T47D (cell line): ENCODE measurements at places on chromosomes 7 and 10.

DNA sequence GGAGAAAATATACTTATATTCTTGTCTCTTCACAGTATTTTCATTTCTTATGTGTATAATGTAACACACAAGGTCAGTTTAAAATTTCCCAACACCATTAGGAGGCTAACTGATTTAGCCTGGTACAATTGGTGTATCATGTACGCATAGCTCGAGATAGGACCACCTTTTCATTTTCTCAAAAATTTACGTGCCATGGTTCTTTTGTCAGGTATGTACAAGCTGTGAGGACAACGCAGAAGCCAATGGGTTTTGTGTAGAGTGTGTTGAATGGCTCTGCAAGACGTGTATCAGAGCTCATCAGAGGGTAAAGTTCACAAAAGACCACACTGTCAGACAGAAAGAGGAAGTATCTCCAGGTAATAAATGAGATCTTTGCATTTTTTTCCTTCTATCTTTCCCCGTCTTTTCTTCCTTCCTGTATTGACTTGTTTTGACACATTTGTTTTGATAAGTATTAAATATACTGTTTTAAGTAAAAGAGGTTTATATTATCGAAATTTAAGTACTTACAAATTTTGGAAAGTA is 55.0 kb downstream of the TRIM24 start:
- no peak for DNase-seq

DNA sequence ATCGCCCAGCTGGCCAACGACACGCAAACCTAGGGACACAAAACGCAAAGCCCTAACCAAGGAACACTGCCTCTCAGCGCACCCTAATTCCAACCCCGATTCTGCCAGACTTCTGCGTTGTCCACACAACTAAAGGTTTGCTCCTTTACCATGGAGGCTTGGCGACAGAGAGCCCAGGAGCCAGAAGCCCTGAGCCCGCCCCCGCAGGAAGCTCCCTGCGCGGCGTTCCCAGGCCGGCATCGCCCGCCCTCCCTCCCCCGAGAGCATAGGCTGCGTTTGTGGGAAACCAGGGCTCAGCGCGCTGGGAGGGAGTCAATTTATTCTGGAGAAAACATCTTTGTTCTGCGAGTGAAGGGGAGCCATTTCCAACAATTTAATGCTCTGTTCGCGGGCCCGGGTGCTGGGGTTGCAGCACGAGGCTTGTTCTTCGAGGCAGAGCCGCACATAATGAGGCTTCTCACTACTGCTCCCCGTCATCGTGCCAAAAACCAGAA is 103.9 kb downstream of the GRID1 start:
- no peak for DNase-seq

DNA sequence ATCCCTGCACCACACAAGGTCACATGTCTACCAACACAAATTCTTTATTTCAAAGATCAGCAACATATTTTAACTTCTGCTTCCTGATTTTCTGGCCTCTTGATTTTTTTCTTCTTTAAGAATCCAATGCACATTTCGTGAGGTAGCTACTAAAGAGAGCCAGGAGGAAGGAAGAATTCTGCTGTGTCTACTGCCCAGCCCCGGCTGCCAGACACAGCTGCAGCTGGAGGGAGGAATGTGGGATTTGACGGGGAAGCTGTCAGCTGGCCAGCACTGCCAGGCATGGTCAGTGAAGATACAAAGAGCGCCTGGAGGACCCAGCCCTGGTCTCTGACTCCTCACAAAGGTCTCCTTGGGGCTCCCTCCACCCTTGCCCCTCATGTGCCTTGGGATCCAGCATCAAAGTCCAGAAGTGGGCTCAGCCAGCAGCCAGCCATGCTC is 6.9 kb upstream of the AOC1 start:
- DNase-seq, result no peak

- DNase-seq, result no peak
Measured at GRCh38 chr7:41628901-41629300, 74.0 kb downstream of the INHBA start.

DNA sequence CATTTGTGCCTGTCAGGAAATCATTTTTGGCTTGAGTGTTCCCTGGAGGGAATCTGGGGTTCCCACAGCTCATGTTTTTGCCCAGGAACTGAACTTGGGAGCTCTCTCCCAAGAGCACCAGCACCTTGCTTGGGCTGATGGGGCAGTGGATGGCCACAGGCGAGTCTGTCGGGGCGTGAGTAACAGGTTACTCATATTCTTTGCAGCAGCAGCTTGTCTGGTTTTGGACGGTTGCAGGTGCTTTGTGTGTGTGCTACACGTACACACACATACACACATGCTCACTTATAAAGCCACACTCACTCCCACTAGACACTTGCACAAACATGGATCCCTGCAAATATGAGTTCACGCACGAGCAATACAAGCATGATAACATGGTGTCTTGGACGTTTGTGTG is 2.9 kb upstream of the PALD1 start:
- no peak for DNase-seq

GRCh38 chr10:131792011-131792651 is 108.7 kb upstream of the PPP2R2D start:
- no peak for DNase-seq

DNA sequence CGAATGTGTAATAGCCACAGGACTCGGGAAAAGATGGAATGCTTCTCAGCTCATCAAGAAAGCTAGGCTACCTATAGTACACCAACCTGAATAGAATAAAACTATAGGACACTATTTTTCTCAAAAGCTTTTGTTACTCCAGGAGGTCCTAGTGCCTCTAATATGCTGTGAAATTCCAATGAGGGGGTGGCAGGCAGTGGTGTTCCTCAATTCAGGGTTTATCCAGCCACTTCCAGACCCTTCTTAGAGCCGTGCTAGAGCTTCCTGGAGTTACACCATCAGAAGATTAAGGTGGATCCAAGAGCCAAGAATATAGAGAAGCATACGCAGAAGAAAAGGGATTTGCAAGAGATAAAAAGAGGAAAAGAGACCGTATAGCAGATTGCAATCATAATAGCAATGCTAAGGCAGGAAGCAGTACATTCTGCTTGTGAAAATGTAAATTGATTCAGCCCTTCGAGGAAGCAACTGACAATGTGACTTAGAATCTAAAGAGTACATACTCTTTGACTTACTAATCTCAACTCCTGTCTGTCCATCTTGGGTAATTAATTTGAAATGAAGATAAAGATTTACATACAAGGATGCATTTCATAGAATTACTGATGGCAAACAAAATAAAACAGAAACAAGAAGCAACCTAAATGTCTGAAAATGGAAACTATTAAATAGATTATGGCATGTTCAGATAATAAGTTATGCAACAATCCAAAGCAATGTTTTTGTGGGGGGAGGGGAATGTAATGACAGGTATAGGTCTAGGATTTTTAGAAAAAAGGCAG is 2.1 kb downstream of the ST8SIA6 start:
- DNase-seq, result peak; percentile 52

DNA sequence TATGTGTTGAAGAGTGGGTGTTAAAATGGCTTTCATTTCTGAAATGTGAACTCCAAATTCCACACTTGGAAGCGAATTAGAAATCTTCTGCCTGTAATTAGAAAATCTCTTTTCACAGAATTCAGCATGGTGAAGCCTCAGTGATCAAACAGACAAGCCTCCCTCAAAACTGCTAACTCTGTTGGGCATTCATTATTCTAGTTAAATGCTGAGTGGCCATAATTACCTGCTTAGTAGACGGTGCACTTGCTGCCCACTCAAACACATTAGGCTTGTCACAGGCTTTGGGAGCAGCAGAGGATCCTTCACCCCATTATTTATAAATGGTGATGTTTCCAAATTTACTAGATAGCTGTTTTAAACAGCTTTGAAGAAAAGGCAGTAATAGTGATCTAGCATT is 177.2 kb upstream of the PCLO start:
- no peak for DNase-seq

- DNase-seq, result no peak
Measured at GRCh38 chr7:156334636-156335035, 305.9 kb upstream of the RNF32 start.

- no peak for DNase-seq
Measured at GRCh38 chr7:24504836-24505235, 68.4 kb upstream of the PALS2 start.

DNA sequence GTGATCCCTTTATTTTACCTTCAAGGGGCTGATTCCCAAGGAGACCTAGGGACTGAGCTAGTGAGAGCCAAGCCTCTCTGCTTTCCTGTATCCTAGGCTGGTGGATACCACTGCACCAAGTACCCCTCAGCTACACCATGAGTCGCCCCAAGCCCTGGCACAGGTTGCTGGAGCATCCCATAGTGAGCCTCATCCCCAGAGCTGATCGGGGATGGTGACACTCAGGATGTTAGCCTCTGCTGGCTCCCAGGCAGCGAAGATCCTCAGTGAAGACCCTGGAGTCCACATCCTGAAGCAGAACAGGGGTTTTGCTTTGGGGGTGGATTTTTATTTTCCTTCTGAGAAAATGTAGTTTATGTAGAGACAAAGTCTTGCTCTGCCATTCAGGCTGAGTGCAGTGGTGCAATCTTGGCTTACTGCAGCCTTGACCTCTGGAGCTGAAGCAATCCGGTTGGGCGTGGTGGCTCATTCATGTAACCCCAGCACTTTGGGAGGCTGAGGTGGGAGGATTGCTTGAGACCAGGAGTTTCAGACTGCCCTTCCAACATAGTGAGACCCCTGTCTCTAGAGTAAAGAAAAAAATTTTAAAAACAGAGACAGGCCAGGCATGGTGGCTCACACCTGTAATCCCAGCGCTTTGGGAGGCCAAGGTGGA is 12.5 kb upstream of the ZNF212 start:
- DNase-seq, result no peak

DNA sequence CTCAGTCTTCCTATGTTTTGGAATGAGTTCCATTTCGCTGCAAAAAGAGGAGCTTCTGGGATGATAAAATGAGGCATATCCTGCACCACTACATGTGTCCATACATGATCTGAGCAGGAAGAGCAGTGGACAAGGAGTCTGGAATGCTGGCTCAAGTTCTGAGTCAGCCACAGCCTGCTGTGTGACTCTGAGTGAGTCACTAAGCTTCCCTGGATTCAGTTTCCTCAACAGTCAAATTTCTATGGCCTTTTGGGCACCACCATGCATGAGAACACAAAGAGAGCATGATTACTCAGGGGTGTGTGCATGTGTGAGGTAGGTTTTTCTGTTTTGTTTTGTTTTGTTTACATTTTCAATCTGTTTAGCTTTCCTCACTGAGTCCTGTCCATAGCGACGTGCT is 254.6 kb downstream of the ANKRD30A start:
- no peak for DNase-seq

DNA sequence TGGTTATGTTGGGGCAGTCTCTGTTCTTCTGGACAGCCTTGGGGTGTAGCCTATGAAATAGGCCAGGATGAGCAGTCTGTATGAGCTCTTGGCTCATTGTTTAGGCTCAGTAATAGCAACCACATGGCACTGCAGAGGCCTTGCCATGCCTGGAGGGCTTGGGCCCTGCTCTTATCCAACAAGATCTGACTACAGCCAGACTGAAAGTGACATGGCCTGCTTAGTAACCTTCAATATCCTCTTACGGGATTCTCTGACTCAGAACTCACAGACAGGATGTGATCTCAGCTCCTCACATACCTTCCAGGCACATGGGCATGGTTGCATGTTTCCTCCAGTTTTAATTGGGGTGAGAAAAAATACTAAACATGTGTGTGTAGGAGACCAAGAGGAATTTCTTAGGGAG is 289.3 kb downstream of the PTEN start:
- peak; percentile 47 for DNase-seq

DNA sequence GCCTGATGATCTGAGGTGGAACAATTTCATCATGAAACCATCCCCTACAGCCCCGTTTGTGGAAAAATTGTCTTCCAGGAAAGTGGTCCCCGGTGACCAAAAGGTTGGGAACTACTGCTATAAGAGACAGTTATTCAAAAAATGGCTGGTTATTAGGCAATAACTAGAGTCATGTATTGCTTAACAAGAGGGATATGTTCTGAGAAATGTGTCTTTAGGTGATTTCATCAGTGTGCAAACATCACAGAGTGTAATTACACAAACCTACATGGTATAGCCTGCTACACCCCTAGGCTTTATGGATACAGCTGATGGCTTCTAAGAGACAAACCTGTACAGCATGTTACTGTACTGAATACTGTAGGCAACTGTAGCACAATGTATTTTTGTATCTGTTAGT is 71.3 kb upstream of the CSTF2T start:
- DNase-seq, result no peak

DNA sequence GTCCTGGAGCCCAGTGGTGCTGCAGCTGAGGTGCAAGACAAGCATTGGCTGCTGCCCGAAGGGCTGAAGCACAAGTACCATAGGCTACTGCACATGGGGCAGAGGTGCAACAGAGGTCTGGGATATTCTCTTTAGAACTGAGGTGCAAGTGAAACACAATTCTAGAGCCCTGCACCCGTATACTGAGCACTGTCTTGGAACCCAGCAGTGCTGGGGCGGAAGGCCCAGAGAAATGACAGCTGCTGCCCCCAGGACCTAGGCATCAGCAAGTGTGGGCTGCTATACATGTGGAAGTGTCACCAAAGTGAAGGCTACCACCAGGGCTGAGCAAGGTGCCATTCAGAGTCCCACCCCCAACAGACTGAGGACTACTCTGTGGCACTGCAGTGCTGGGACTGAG is 393.6 kb upstream of the STEAP1 start:
- no peak for DNase-seq

- peak; percentile 95 for DNase-seq
Measured at GRCh38 chr7:106071356-106071998, 40.6 kb downstream of the SYPL1 start.

DNA sequence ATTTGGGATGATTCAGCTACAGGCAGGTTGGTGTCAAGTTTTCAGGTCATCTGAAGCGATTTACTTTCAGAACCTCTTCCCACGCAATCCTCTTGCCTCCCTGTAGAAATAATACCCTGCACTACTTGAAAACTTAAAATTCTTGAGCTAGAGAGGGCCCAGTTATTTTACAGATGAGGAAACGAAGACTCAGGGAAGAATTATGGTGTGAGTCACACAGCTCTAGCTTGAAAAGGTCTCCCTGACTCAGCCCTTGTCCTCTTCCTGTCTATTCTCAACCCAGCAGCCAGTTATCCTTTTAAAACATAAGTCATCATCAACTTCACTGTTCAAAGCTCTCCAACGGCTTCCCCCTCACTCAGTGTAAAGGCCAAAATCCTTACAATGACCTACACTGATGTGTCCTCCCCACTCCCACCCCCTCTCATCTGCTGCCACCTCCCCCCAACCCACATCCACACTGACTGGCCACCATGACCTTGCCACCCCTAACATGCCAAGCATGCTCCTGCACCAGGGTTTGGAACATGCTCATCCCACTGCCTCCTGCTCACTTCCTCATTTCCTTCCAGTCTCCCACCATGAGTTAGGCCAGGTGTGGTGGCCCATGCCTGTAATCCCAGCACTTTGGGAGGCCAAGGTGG is 3.4 kb downstream of the DNMBP start:
- DNase-seq, result no peak

GRCh38 chr7:118094044-118094443 is 89.9 kb upstream of the LSM8 start:
- no peak for DNase-seq
